ENCODE measurements at places on chromosomes 2 and 18.

DNA sequence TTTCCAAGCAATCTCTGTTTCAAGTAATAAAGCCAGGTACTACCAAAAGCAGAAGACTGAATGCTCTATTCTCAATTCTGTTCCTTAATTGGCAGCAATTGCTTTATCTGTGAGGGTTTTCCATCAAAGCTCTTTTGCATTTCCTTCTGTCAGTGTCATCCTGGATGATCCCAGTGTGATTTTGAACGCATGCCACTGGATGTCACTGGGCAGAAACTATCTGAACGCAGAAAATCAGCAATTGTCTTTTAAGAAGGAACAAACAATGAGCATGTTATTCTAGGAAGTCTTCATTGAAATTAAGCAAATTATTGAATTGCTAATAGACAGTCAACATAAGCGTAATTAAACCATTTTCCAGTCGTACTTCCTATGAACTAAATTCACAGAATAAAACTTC, 259.0 kb upstream of the REG3G start:
- H3K4me3 ChIP-seq: no peak overlapping the region
- DNase-seq: no peak
- no peaks in the 10 kb centered on the region for H3K27me3 ChIP-seq

GRCh38 chr2:121860033-121860757, 104.7 kb downstream of the TSN start:
- no peak overlapping the region for H3K27ac ChIP-seq
- no peaks in the 10 kb centered on the region for H3K27me3 ChIP-seq
- no peak for DNase-seq
- H3K4me3 ChIP-seq: no peak overlapping the region

- peak overlapping the region; percentile 12 for H3K4me3 ChIP-seq
- DNase-seq: no peak
- no peaks in the 10 kb centered on the region for H3K36me3 ChIP-seq
- H3K4me1 ChIP-seq: peaks cover 4% of the 10 kb centered on the region
Observed at GRCh38 chr2:9739531-9739964, 103.7 kb upstream of the TAF1B start.

- no peak overlapping the region for H3K27ac ChIP-seq
- H3K36me3 ChIP-seq: no peaks in the 10 kb centered on the region
- DNase-seq: no peak
Observed at GRCh38 chr2:38540580-38541286, 62.0 kb downstream of the HNRNPLL start.

DNA sequence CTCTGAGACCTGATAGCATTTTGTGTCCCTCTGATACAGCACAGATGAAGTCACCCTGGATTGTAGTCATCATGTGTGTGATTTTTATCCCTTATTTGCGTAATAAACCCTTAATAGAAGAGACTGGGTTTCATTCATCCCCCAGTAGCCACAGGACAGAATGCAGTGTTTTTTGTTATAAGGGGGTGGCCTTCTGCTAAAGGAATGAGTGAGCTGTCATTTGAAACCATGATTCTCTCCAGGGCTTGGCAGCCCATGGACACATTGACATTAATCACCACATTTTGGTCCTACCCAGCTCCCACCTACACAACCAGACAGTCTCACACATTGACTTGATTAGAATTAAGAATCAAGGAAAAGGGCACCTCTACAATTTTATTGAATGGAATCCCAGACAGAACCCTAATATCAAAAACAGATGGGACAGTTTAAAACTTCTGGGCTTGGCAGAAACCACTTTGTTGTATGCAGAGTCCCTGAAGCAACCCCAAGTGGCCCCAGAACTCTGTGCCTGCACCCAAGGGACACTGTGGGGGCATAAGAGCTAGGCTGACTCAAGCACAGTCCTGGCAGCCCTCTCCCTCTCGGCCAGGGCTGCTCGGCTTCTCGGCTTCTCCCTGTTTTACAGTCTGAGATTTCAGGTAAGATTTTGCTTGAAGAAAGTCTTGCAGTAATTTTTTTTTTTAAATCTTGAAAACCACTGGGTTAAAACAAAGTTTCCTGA, 254.0 kb upstream of the SLC14A2 start:
- no peaks in the 10 kb centered on the region for H3K36me3 ChIP-seq
- DNase-seq: no peak
- no peaks in the 10 kb centered on the region for H3K4me1 ChIP-seq
- no peak overlapping the region for H3K4me3 ChIP-seq
- no peak overlapping the region for H3K27ac ChIP-seq

DNA sequence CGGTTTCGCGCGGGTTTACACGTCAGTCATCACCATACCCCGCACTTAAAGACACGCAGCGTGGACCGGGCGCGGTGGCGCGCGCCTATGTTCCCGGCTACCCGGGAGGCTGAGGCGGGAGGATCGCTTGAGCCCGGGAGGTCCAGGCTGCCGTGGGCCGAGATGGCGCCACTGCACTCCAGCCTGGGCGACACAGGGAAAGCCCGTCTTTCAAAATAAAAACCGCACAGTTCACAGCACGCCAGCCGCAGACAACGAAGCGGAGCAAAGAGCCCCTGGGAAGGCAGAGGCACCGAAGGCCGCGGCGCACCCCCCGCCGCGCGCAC, 328 bp downstream of the DTYMK start:
- peaks cover 26% of the 10 kb centered on the region for H3K4me1 ChIP-seq
- no peak for DNase-seq
- H3K27me3 ChIP-seq: no peaks in the 10 kb centered on the region
- H3K27ac ChIP-seq: peak overlapping the region; percentile 82
- peaks cover 37% of the 10 kb centered on the region for H3K36me3 ChIP-seq
